A549 treated with RU486 at 1 μM for 4 hours (cell line): ENCODE measurements at places on chromosomes 16 and 17. TPM values are rescaled to one million over a fixed set of nuclear protein-coding genes. Genes with fewer than 3 reads are reported as not detected.

The CDH5 gene
- 0.18 to 0.33 TPM (median 0.27 TPM) in 5 replicates for total RNA-seq

The TRAP1 gene
- 114 to 151 TPM (median 140 TPM) in 5 replicates for total RNA-seq

The TP53TG3B gene
- 0.28 to 0.31 TPM in 2 of 5 replicates, not detected in the others for total RNA-seq

The CDH11 gene
- total RNA-seq: 0.24 to 1.4 TPM (median 0.58 TPM) in 5 replicates

The KRTAP4-4 gene
- total RNA-seq: not detected in 5 replicates

The CCL2 gene
- total RNA-seq: 30.2 to 48.2 TPM (median 35.8 TPM) in 5 replicates

The CCL8 gene
- total RNA-seq: not detected in 5 replicates

The SLC6A4 gene
- total RNA-seq: 0.02 to 0.06 TPM (median 0.06 TPM) in 3 of 5 replicates, not detected in the others

The KRT27 gene
- not detected in 5 replicates for total RNA-seq

The HOXB8 gene
- 7.8 to 12.5 TPM (median 10.2 TPM) in 5 replicates for total RNA-seq

The MIEF2 gene
- 7.2 to 11.6 TPM (median 11.2 TPM) in 5 replicates for total RNA-seq

The HCRT gene
- total RNA-seq: 0.34 TPM in 1 of 5 replicates, not detected in the others

The XAF1 gene
- 0.03 to 0.24 TPM in 2 of 5 replicates, not detected in the others for total RNA-seq

The TUBB3 gene
- total RNA-seq: 167 to 245 TPM (median 212 TPM) in 5 replicates

The NKD1 gene
- 0.09 to 0.67 TPM (median 0.54 TPM) in 5 replicates for total RNA-seq

The CCDC200 gene
- not detected in 5 replicates for total RNA-seq
